ENCODE measurements at places on chromosomes 12 and 14. TPM values are rescaled to one million over a fixed set of nuclear protein-coding genes. Genes with fewer than 3 reads are reported as not detected.

- DNase-seq, result no peak
These were observed 101.3 kb upstream of the E2F7 start for GRCh38 chr12:77166696-77167095.

- DNase-seq, result no peak
These were observed 13.7 kb downstream of the ATXN7L3B start for GRCh38 chr12:74551291-74551690.

DNA sequence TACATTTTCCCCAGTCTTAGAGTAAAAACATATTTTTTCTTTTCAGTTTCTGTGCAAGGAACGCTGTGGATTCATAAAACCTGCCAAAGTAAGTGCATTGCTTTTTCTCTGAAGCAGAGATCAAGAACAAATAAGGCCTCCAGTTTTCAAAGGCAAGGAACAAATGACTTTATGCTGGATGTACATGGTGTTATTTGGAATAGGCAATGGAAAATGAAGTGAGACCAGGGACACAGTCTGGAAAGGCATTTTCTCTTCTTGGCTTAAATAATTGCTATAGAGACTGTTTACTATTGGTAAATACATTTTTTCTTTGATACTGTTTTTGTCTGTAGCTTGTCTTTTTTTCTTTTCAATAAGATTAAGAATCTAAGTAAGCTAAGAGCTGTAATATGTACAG lies 725.9 kb upstream of the MDGA2 start:
- DNase-seq, result no peak

DNA sequence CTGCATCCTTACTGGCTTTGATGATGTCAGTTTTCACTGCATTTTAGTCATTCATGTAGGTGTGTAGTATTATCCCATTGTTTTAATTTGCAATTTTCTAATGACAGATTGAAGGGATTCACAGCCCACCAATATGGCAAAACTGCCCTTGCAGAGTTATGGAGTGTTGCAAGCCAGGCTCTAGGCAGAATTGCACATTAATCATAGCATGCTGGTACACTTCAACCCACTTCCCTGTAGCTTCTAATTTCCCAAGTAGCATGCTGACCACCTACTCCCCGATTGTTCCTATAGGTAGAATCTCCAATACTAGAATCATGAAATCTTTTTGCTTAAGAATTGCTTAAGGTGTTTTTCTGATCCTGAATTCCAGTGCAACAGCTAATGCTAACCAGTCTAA lies 5.2 kb upstream of the RNASE6 start:
- no peak for DNase-seq

TPH2 gene
- polyA plus RNA-seq, result 0.36 TPM
